ENCODE measurements at places on chromosomes 12 and 14.
A peak's percentile ranks its signal among the peaks of the same experiment; 100 is the strongest.

GRCh38 chr12:28191051-28192048 lies 1.1 kb downstream of the CCDC91 start:
- H3K27ac ChIP-seq, result peak overlapping the region; percentile 98
- H3K4me1 ChIP-seq, result peaks cover 9% of the 10 kb centered on the region
- DNase-seq, result peak; percentile 37
- H3K36me3 ChIP-seq, result no peaks in the 10 kb centered on the region
- H3K27me3 ChIP-seq, result no peaks in the 10 kb centered on the region

DNA sequence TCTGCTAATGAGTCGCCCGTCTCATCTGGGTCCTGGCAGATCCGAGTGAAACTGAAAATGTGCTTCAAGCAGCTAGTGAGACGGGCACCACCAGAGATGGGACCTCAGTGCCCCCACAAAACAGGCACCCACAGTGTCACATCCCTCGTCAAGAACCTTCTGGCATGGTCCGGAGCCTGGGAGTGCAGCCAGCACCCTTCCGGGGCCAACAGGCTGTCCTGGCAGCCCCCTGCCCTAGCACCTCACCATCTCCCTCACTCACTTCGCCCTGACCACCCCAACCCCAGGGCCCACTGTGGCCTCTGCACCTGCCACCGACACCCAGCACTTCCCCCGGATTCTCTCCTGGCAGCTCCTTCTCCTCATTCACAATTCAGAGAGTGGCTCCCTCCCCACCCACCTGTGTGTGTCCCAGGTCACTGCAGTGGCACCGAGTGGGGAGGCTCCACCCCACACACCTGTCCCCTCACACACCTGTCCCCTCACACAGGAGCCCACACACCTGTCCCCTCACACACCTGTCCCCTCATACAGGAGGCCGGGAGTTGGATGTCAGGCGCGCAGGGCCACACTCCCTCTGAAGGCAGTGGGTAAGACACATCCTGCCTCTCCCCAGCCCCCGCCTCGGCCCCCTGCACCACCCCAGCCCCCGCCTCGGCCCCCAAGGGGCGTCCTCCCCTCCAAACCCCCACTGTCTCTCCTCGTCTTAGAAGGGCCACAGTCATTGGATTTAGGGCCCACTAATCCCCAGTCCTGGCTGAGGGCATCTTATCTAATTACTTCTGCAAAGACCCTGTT lies 7.9 kb downstream of the GALNT9 start:
- no peaks in the 10 kb centered on the region for H3K36me3 ChIP-seq
- no peak overlapping the region for H3K27ac ChIP-seq
- peaks cover 91% of the 10 kb centered on the region for H3K27me3 ChIP-seq
- no peak for DNase-seq

DNA sequence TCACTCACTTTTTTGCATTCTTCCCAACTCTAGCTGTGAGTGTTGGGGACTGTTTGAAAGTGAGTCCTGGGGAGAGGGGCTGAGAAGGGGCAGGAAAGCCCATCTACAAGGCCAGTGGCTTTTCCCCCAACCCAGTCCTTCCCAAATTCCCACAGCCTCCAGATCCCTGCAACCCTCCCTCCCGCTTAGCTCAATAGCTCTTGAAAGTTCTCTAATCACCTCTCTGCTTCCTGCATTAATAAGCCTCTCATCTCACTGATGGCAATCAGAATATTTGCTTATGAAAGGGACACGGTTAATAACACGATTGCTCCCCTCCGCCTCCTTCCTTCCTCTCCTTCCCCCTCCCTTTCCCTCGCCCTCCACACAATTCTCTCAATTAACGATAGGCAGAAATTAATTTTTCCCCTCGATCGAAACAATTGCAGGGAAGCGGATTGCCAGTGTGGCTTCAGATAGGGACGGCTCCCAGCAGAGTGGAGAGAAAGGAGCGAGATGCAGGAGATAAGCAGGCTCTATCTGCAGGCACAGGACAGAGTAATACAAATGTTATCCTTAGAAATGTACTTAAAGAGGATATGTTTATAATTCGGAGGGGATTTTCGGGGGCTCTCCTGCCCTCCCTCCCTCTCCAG lies 15.1 kb upstream of the GPATCH2L start:
- no peak overlapping the region for H3K4me3 ChIP-seq
- no peaks in the 10 kb centered on the region for H3K36me3 ChIP-seq
- peaks cover 6% of the 10 kb centered on the region for H3K4me1 ChIP-seq
- peaks cover 55% of the 10 kb centered on the region for H3K27me3 ChIP-seq
- no peak for DNase-seq
- H3K27ac ChIP-seq, result no peak overlapping the region

DNA sequence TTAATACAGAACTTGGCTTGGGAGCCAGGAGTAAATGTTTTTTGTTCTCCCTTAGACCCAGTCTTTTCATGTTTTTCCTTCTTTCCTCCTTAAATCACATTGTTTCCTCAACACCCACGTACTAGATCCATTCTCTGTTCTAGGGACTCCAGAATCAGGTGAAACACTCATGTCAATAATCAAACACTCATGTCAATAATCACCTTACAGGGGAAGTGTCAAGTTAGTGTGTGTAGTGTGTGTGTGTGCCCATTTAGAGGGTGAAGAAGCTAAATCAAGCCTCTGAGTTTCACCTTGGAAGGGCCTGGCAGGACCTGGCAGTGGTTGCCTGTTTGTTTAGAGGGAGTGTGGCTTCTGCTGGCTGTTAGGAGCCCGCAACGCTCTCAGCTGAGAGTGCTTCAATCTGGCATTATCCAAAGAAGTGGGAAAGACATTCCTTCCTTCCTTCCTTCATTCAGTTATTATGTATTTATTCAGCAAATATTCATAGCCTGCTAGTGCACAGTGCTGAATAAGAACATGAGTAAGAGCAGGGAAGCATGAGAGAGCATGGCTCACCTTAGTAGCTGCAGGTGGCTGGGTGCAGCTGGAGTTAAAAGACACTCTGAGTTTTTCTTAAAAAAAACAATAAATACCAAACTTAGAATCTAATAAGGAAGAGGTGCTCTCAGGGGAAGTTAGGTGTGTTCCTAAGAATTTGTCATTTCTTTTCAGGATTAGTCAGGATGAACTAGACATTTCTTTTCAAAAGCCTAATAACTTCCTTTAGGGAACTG lies 17.6 kb upstream of the EID3 start:
- H3K27me3 ChIP-seq, result no peaks in the 10 kb centered on the region
- peaks cover 37% of the 10 kb centered on the region for H3K4me1 ChIP-seq
- H3K27ac ChIP-seq, result peak overlapping the region; percentile 99

DNA sequence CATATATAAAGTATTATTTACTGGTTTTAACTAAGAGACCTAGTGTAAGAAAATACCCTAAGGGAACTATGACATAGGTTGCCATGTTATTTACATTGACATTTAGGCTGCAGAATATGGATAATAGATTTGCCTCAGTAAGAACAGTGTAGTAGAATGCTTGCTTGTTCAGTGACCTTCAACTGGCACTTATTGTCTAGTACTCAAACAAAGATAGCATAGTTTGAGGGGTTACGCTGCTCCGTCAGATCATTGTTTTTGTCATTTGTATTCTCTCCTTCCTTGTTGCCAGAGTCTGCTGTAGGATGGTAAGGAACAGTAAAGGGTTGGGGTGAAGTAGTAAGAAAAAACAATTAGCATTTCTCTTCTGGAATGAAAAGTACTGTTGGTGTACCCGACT lies 33.2 kb downstream of the TOGARAM1 start:
- no peaks in the 10 kb centered on the region for H3K4me1 ChIP-seq
- no peak overlapping the region for H3K27ac ChIP-seq
- no peak overlapping the region for H3K4me3 ChIP-seq
- no peak for DNase-seq
- no peaks in the 10 kb centered on the region for H3K27me3 ChIP-seq
- H3K36me3 ChIP-seq, result no peaks in the 10 kb centered on the region

- no peak overlapping the region for H3K4me3 ChIP-seq
- no peaks in the 10 kb centered on the region for H3K4me1 ChIP-seq
- no peaks in the 10 kb centered on the region for H3K27me3 ChIP-seq
- DNase-seq, result no peak
- H3K27ac ChIP-seq, result no peak overlapping the region
These were observed 152.3 kb downstream of the DIO2 start for GRCh38 chr14:80059041-80059440.

DNA sequence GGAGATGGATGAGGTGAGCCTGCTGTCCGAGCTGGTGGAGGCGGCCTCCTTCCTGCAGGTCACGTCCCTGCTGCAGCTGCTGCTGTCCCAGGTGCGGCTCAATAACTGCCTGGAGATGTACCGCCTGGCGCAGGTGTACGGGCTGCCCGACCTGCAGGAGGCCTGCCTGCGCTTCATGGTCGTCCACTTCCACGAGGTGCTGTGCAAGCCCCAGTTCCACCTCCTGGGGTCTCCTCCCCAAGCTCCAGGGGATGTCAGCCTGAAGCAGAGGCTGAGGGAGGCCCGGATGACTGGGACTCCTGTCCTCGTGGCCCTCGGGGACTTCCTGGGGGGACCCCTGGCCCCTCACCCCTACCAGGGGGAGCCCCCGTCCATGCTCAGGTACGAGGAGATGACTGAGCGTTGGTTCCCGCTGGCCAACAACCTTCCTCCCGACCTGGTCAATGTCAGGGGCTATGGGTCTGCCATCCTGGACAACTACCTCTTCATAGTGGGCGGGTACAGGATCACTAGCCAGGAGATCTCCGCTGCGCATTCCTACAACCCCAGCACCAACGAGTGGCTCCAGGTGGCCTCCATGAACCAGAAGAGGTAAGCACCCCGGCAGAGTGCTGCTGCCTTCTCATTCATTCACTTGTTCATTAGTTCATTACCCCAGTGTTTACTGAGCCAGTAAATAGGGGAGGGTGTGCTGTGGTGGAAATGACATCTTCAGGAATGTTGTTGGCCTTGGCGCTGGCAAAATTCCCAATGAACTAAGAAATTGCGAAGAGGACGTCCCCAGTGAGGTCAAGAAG lies 774 bp upstream of the MANSC4 start:
- peaks cover 42% of the 10 kb centered on the region for H3K4me1 ChIP-seq
- peak overlapping the region; percentile 70 for H3K4me3 ChIP-seq
- peak; percentile 53 for DNase-seq
- H3K36me3 ChIP-seq, result no peaks in the 10 kb centered on the region
- H3K27ac ChIP-seq, result peak overlapping the region; percentile 86

- no peak overlapping the region for H3K4me3 ChIP-seq
- H3K4me1 ChIP-seq, result no peaks in the 10 kb centered on the region
- no peak overlapping the region for H3K27ac ChIP-seq
- DNase-seq, result no peak
- H3K36me3 ChIP-seq, result no peaks in the 10 kb centered on the region
These were observed 52.0 kb downstream of the WASHC3 start for GRCh38 chr12:102009796-102010195.

- peaks cover 46% of the 10 kb centered on the region for H3K4me1 ChIP-seq
- no peak for DNase-seq
- H3K27me3 ChIP-seq, result no peaks in the 10 kb centered on the region
- peak within 1 kb of the TSS; percentile 47 for H3K4me3 ChIP-seq
- H3K27ac ChIP-seq, result peak within 1 kb of the TSS; percentile 76
These were observed at the start of gene CD69 for GRCh38 chr12:9760699-9761418. Gene CD69 (minus strand): TSS chr12:9760901. CDS start chr12:9760820, 81 bp downstream.

DNA sequence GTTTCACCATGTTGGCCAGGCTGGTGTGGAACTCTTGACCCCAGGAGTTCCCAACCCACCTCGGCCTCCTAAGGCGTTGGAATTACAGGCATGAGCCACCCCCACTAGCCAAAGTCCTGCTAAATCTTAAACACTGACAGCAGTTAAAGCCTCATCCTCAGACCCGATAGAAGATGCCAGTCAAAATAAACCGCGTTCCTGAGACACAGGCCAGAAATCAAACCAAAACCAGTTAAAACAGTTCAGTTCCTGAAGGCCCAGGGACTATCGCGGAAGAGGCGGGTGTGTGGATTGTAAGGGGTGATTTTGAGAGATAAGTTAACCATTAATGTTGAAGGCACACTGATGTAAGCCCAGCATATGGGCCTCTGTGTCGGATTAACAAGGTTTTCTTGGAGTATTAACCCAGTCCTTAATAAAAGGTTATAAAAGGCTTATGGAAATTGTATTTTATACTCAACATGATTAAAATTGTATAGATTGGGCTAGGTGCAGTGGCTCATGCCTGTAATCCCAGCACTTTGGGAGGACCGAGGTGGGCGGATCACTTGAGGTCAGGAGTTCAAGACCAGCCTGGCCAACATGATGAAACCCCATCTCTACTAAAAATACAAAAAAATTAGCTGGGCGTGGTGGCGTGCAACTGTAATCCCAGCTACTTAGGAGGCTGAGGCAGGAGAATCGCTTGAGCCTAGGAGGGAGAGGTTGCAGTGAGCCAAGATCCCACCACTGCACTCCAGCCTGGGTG lies 18.7 kb upstream of the CDCA4 start:
- H3K27me3 ChIP-seq, result no peaks in the 10 kb centered on the region
- no peaks in the 10 kb centered on the region for H3K4me1 ChIP-seq
- DNase-seq, result no peak
- no peak overlapping the region for H3K27ac ChIP-seq
- H3K36me3 ChIP-seq, result no peaks in the 10 kb centered on the region
- no peak overlapping the region for H3K4me3 ChIP-seq

- no peaks in the 10 kb centered on the region for H3K36me3 ChIP-seq
- DNase-seq, result no peak
- H3K4me3 ChIP-seq, result no peak overlapping the region
- no peaks in the 10 kb centered on the region for H3K27me3 ChIP-seq
- H3K27ac ChIP-seq, result no peak overlapping the region
These were observed 52.1 kb downstream of the C14orf132 start for GRCh38 chr14:96091149-96091693.

DNA sequence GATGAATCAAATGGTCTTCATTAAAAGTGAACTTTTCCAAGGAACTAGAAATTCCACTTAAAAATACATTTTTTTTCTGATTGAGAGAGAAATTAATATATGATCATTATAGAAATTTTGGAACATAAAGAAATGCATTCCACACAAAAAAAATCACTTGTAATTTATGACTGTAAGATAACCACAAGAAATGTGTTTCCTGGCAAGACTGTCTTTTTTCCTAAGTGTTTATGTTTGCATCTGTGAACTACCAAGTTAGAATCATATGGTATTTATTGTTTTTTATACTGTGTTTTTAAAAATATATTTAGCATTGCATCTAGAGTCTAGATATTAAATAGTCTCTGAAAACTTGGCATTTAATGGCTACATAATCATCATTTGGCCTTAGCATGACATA lies 726.8 kb downstream of the BCL11B start:
- no peaks in the 10 kb centered on the region for H3K36me3 ChIP-seq
- H3K27me3 ChIP-seq, result no peaks in the 10 kb centered on the region
- H3K27ac ChIP-seq, result no peak overlapping the region
- no peaks in the 10 kb centered on the region for H3K4me1 ChIP-seq
- DNase-seq, result no peak
- H3K4me3 ChIP-seq, result no peak overlapping the region

GRCh38 chr14:81669308-81669707 lies 135.7 kb upstream of the SEL1L start:
- no peak overlapping the region for H3K27ac ChIP-seq
- H3K27me3 ChIP-seq, result no peaks in the 10 kb centered on the region
- H3K4me3 ChIP-seq, result no peak overlapping the region

GRCh38 chr14:103139132-103140025 lies 16.1 kb downstream of the TNFAIP2 start:
- peaks cover 49% of the 10 kb centered on the region for H3K27me3 ChIP-seq
- no peak for DNase-seq
- peak overlapping the region; percentile 7 for H3K4me3 ChIP-seq
- no peaks in the 10 kb centered on the region for H3K4me1 ChIP-seq
- no peak overlapping the region for H3K27ac ChIP-seq

- DNase-seq, result no peak
- no peak overlapping the region for H3K27ac ChIP-seq
- no peaks in the 10 kb centered on the region for H3K27me3 ChIP-seq
- no peaks in the 10 kb centered on the region for H3K36me3 ChIP-seq
These were observed 216.2 kb downstream of the BCL11B start for GRCh38 chr14:99055816-99056215.

Data from left lung (tissue), 14 donors.